Central memory CD8-positive, alpha-beta T cell (primary cell): ENCODE measurements at places on chromosomes 6 and 20.

- peaks cover 2% of the 10 kb centered on the region for H3K36me3 ChIP-seq
- no peaks in the 10 kb centered on the region for H3K4me1 ChIP-seq
- peaks cover 9% of the 10 kb centered on the region for H3K27me3 ChIP-seq
- H3K27ac ChIP-seq: no peak overlapping the region
- no peak for DNase-seq
Observed at GRCh38 chr20:35104685-35105295, 12.2 kb upstream of the TRPC4AP start.

GRCh38 chr20:1623501-1624205, 3.8 kb upstream of the SIRPB1 start:
- H3K27me3 ChIP-seq: no peaks in the 10 kb centered on the region
- no peak overlapping the region for H3K4me3 ChIP-seq
- H3K36me3 ChIP-seq: peaks cover 12% of the 10 kb centered on the region
- peaks cover 64% of the 10 kb centered on the region for H3K4me1 ChIP-seq
- H3K27ac ChIP-seq: no peak overlapping the region
- no peak for DNase-seq

- no peaks in the 10 kb centered on the region for H3K27me3 ChIP-seq
- no peaks in the 10 kb centered on the region for H3K4me1 ChIP-seq
- DNase-seq: no peak
- no peak overlapping the region for H3K4me3 ChIP-seq
- no peaks in the 10 kb centered on the region for H3K36me3 ChIP-seq
- H3K27ac ChIP-seq: no peak overlapping the region
Observed at GRCh38 chr6:143099647-143100046, 39.0 kb downstream of the AIG1 start.

- no peak for DNase-seq
- H3K4me1 ChIP-seq: peaks cover 33% of the 10 kb centered on the region
- no peaks in the 10 kb centered on the region for H3K27me3 ChIP-seq
- no peak overlapping the region for H3K27ac ChIP-seq
- no peak overlapping the region for H3K4me3 ChIP-seq
Observed at GRCh38 chr6:37641546-37641945, 56.1 kb downstream of the MDGA1 start.

GRCh38 chr6:39137245-39137644, 22.3 kb upstream of the SAYSD1 start:
- H3K36me3 ChIP-seq: peaks cover 1% of the 10 kb centered on the region
- DNase-seq: no peak
- H3K27ac ChIP-seq: no peak overlapping the region
- no peaks in the 10 kb centered on the region for H3K4me1 ChIP-seq

GRCh38 chr20:34862724-34863123, 9.9 kb downstream of the GGT7 start:
- peaks cover 13% of the 10 kb centered on the region for H3K4me1 ChIP-seq
- H3K36me3 ChIP-seq: peaks cover 7% of the 10 kb centered on the region
- no peaks in the 10 kb centered on the region for H3K27me3 ChIP-seq
- no peak for DNase-seq
- no peak overlapping the region for H3K4me3 ChIP-seq

- H3K36me3 ChIP-seq: no peaks in the 10 kb centered on the region
- no peak overlapping the region for H3K27ac ChIP-seq
- no peak overlapping the region for H3K4me3 ChIP-seq
- DNase-seq: no peak
Observed at GRCh38 chr6:132604635-132605152, 15.2 kb upstream of the TAAR5 start.

DNA sequence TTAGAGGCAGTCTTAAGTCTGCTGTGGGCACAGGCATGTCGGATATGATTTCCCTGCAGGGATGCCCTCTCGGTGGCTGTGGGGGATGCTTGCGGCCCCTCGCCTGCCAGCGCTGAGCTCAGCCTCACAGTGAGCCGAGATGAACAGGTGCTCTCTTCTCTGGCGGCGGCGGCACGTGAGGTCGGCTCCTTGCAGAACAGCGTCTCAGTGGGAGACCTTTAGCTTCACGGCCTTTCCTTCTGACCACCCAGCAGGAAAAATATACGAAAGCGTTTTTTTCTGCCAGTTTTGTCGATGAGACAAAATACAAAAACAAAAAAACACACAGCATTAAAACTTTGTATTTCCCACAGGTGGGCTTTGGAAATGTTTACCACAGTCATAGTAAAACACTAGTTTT, 23.6 kb downstream of the FOXA2 start:
- no peaks in the 10 kb centered on the region for H3K36me3 ChIP-seq
- DNase-seq: no peak
- no peak overlapping the region for H3K4me3 ChIP-seq
- H3K27ac ChIP-seq: no peak overlapping the region

DNA sequence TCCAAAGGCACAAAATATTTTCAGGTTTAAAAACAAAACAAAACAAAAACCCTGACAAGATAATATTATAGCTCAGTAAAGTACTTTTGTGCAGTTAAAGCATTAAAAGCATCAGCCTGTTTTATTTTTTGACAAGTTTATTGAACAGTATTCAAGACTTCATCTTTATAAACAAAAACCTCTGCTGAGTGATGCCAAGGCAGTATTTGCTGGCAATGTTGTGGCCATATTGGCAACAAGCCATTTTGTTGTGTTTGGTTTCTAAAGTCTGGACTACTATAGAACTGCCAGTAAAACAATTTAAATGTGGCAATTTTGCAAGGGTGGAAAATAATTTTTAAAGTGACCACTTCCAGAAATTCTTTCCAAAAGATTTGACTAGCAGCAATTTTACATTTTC, 15.9 kb downstream of the CPNE1 start:
- H3K4me1 ChIP-seq: peaks cover 59% of the 10 kb centered on the region
- DNase-seq: no peak
- peaks cover 32% of the 10 kb centered on the region for H3K36me3 ChIP-seq
- no peaks in the 10 kb centered on the region for H3K27me3 ChIP-seq

DNA sequence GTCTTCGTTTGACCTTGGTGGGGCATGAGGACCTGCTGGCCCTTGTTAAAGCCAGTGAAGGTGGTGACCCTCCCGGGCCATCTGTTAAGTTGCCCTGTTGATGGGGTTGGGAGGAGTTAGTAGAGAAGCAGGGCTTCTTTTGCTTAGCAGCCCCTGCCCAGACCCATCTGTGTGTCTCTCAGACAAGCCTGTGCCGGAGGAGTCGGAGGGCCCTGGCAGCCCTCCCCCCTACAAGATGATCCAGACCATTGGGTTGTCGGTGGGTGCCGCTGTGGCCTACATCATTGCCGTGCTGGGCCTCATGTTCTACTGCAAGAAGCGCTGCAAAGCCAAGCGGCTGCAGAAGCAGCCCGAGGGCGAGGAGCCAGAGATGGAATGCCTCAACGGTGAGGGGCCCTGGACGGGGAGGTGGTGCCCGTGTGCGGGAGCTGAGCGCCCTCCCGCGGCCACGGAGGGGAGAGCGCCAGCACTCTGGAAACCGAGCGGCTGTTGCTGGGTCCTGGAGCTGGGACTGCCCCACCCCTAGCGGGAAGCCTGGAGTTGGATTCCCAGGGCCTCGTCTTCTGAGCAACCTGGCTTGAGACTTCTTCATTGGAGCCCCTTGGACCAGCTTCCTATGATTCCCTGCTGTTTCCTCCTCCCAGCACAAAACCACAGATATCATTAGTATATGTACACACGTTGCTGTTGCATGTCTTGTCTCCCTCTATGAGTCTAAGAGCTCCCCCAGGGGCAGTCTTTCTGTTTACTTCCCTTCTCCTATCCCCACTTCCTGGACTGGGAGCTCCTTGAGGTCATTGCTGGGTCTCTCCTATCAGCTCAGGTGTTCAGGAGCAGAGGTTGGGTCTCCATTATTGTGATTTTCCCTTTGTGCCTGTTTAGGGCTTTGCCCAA, 27.6 kb upstream of the SRF start:
- peak overlapping the region; percentile 82 for H3K4me3 ChIP-seq
- DNase-seq: peak; percentile 64
- H3K27me3 ChIP-seq: no peaks in the 10 kb centered on the region
- peaks cover 23% of the 10 kb centered on the region for H3K4me1 ChIP-seq

DNA sequence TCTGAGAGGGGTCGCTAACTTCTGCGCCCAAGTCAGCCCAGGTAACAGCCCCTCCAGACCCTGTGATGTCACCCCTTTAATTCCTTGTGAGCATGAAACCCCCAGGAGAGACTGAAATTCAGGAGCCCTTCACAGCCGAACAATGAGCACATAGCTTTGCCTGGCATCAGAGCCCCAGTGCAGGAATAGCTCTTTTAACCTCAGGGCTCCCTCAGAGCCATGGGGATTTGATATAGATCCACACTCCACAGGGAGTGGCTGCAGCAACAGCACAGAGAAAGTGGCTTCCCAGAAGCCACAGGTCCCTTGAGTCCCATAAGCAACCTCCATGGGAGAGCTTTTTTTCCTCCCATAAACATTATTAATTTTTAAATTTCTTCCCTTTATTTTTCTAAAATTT, 150.0 kb upstream of the MARCKS start:
- no peak overlapping the region for H3K4me3 ChIP-seq
- no peak for DNase-seq
- no peak overlapping the region for H3K27ac ChIP-seq
- H3K36me3 ChIP-seq: no peaks in the 10 kb centered on the region
- H3K4me1 ChIP-seq: no peaks in the 10 kb centered on the region

DNA sequence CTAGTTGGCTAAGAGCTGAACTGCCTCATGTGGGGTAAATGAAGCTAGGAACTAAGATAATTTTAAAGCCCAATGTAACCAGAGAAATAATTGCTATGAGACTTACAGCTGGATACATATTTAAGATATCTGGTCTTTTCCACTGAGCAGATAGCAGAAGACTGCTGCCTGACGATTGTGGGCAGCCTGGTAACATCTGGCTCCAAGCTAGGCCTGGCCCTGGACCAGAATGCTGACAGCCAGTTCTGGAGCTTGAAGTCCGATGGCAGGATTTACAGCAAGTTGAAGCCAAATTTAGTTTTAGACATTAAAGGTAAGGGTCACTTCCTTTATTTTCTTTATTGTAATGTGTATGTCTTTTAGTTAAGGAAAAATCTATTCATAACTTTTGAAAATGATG, 65.7 kb downstream of the RTN4IP1 start:
- H3K36me3 ChIP-seq: peaks cover 81% of the 10 kb centered on the region
- H3K27me3 ChIP-seq: no peaks in the 10 kb centered on the region
- peak overlapping the region; percentile 60 for H3K27ac ChIP-seq
- H3K4me1 ChIP-seq: no peaks in the 10 kb centered on the region
- no peak overlapping the region for H3K4me3 ChIP-seq

GRCh38 chr6:148573922-148574321, 172.9 kb upstream of the UST start:
- H3K4me1 ChIP-seq: no peaks in the 10 kb centered on the region
- no peaks in the 10 kb centered on the region for H3K36me3 ChIP-seq
- peaks cover 51% of the 10 kb centered on the region for H3K27me3 ChIP-seq
- DNase-seq: no peak
- no peak overlapping the region for H3K4me3 ChIP-seq
- no peak overlapping the region for H3K27ac ChIP-seq

GRCh38 chr20:2972126-2972525, 71.3 kb upstream of the GNRH2 start:
- peaks cover 24% of the 10 kb centered on the region for H3K36me3 ChIP-seq
- no peak overlapping the region for H3K4me3 ChIP-seq
- no peak for DNase-seq

DNA sequence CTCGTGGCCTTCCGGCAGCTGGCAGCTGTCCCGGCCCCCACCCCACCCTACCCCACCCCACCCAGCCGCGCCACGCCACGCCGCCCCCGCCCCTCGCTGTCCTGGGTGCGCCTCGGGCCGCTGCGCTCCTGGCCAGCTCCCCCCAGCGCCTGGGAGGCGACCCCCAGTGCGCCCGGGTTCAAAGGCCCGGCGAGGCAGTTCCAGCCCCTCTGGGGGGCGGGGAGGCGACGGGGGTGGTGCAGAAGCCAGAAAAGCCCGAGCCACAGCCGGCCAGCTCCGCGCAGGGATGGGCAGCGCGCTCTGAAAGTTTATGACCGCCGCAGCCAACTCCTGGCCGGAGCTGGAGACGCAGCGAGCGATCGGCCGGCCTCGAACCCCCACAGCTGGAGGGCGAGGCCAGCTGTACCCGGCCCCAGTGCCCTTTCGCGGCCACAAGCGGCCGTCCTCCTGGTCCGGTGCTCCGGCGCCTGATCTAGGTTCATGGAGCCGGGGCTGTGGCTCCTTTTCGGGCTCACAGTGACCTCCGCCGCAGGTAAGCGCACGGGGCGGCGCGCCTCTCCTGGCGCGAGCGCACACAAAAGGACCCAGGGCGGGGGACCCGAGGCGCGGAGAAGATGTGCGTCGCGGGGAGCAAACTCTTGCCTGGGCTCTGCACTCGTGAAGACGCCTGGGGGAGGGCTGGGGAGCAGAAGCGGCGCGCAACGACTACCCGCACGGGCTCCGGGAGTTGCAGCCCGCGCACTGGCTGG, at the start of gene EDN3:
Gene EDN3, plus strand, starts transcription at position 279 of the 749 bp plus-strand sequence. Its CDS starts 202 bp downstream, at position 481.
- no peak for DNase-seq
- H3K27ac ChIP-seq: no peak within 1 kb of the TSS
- H3K36me3 ChIP-seq: no peaks in the 10 kb centered on the region
- peaks cover 89% of the 10 kb centered on the region for H3K27me3 ChIP-seq

DNA sequence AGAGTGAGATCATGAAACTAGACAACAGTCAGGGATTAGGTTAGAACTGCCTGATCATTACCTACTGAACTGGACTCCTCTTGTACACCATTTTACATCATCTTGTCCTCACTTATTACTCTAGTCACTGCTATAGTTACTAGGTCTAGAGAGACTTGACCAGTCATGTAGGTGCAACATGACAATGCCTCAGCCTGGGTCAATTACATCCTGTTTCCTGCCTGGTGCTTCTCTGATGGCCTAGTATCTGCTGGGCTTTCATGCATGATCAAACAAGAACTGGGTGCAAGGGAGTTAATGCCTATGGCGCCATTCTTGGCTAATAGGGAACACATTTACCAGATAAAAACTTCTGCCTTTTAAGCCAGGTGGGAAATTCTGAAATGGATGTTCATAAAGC, 39.2 kb upstream of the MMS22L start:
- no peak for DNase-seq
- no peak overlapping the region for H3K4me3 ChIP-seq
- peaks cover 4% of the 10 kb centered on the region for H3K27me3 ChIP-seq
- no peaks in the 10 kb centered on the region for H3K4me1 ChIP-seq

- H3K27me3 ChIP-seq: no peaks in the 10 kb centered on the region
- H3K36me3 ChIP-seq: peaks cover 7% of the 10 kb centered on the region
- no peak for DNase-seq
- H3K4me1 ChIP-seq: no peaks in the 10 kb centered on the region
Observed at GRCh38 chr6:82954356-82954755, 111.3 kb downstream of the UBE3D start.
